Activated T-cell treated with anti-CD3 and anti-CD28 coated beads for 48 hours (primary cell): ENCODE measurements at places on chromosomes 3 and 15.

DNA sequence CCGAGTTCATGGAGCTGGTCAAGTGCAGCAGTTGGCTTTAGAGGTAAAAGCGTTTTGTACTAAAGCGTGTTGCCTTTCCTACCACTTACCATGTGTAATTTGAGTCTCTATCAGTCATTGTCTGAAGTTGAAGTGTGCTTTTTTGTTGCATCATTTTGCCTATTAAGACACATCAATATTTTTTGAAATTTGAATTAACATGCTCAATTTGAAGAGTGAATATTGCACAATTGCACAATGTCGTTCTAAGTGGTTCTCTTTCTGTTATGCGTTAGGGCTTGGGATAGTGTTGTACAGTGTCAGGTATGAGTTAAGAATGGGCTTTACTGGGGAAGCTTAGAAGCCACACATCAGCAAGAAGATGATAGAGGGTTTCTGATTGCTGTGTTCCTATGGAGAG lies 84.0 kb upstream of the ACKR4 start:
- DNase-seq = no peak

DNA sequence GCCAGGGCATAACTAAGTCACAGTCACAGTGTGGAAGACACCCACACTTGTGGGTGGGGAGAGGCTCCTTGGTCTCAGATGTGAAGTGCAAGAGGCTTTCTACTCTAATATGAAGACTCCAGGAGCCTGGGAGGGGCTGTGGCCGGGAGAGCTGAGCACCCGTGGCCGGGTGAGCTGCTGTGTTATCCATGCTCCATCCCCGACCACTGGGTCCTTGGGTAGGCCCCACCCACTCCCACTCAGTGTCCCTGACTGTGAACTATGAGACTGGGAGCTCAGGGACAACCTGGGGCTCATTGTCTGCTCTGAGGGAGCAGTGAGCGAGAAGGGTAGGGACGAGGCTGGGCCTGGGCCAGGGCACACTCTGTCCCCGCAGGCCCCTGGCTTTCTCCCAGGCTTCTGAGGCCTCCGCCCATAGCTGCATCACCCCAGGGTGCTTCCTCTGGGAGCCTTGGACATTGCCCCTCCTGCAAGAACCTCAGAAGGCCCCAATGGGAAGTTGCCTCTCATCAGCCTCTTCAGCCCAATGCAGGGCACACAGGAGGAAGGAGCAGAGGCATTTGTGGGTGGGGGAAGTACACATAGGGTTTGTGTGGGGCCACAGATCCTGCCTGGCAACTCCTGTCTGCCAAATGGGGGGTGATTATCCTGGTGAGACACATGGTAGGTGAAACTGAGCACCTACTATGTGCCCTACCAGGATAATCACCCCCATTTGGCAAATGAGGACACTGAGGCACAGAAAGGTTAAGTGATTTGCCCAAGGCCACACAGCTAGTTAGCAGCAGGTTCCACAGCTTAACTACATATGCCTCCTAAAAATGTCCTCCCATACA lies 2.4 kb downstream of the ANPEP start:
- DNase-seq = no peak

DNA sequence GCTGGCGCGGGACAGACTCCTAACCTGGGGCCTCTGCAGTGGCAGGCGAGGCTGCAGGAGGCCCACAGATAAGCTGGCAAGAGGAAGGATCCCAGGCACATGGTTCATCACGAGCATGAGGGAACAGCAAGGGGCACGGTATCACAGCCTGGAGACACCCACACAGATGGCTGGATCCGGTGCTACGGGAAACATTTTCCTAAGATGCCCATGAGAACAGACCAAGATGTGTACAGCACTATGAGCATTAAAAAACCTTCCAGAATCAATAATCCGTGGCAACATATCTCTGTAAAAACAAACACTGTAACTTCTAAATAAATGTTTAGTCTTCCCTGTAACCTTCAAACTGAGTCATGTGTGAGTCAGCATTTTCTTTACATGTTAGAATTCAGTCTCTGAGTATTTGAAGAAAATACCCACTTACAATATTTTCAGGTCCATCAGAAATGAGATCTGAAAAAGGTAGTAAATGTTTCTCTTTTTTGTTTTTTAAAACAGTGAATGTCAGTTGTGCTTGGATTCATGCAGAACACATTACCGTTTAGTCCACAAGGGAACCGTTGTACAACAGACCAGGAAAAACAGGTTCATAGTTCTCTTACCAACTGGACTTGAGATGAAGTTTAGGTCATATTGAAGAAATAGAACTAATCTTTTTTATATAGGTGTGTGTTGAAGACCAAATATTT lies 75.9 kb downstream of the BOC start:
- DNase-seq = no peak

DNA sequence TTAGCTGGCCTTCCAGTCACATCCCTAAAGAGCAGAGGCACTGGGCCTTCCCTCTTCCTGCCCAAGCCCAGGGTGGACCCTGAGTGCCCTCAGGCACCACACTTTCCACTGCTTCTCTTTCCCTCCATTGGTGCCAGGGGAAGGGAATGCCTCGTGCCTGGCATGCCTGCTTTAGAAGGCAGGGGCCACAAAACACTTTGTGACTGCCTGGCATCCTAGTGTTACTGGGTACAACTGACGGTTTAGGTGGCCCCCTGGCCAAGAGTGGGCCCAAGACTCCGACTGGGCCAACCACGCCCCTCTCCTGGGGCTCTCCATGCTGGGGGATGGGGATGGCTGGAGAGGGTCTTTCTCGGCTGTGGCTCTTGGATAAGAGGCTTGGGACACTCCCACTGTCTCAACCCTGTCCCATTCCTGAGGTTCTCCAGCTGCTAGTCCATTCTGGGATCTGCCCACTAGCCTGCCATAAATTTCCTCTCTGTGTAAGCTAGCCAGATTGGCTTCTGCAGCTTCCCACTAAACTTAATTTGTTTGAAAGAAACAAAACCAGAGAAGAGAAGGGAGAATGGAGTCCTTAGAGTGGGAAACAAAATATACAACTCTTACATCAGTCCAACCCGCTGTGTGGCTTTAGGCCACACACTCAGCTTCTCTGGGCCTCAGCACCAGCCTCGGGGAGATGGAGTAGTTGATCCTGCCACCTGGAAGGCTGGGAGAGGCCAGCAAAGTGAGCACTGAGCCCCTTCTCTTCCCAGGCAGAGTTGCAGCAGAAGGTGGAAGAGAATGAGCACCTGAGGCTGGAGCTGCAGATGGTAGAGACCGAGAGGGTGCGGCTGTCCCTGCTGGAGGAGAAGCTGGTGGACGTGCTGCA lies 24.1 kb upstream of the GP9 start:
- DNase-seq = no peak
